ENCODE measurements at places on chromosomes 1 and 21.

DNA sequence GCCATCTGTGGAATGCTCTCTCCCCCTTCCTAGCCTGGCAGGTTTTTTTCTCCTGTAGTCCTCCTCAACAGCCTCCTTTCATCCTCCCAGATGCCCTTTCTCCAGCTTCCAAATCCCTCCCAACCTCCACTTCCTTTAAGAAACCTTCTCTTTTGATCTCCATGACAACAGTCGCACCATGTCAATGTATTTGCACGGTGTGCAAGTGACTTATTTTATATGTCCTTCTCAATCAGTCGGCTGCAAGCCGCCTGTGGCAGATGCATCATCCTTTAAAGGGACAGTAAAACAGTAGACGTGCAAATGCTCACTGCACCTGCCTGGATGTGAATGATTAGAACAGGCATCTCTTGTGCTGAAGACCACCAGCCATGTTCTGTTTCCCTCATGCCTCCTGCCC, 285.2 kb downstream of the PCP4 start:
- DNase-seq: no peak

- DNase-seq: no peak
Measured at GRCh38 chr1:98292994-98293393, 368.5 kb upstream of the SNX7 start.

GRCh38 chr21:21806711-21807597, 808.7 kb downstream of the NCAM2 start:
- no peak for DNase-seq

DNA sequence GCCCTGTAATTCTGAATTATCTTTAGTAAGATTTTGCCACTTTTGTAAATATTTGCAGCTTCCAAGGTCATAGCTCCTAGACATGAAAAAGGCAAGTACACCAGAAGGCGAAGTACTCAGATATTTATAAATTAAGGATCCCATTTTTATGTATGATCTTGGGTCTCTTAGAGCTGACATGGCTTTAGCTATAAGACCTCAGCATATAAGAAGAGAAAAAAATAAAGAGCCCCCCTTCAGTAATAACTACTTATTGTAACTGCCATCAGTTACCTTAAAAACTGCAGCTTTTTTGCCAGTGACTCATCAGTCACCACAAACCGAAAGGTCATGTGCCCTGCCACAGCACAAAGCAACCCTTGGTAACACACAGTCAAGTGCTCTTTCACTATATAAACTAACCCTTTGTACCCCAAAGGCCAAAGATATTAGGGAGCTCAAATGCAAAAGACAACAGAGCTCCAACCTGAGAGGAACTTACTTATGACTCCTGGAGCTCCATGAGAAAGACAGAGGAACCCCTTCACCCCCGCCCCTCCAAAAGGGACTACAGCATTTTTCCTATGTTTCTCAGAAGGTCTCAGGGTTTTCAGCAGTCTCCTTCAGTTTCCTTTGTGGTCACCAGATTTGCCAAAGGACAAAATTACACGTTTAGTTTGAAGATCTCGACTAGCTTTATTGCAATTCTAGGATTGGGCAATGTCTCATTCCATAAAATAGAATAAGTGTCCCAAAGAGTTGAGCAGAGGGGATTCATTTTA, 219.8 kb upstream of the DUSP10 start:
- peak; percentile 37 for DNase-seq

- no peak for DNase-seq
Measured at GRCh38 chr1:49626472-49626871, 397.3 kb downstream of the AGBL4 start.

DNA sequence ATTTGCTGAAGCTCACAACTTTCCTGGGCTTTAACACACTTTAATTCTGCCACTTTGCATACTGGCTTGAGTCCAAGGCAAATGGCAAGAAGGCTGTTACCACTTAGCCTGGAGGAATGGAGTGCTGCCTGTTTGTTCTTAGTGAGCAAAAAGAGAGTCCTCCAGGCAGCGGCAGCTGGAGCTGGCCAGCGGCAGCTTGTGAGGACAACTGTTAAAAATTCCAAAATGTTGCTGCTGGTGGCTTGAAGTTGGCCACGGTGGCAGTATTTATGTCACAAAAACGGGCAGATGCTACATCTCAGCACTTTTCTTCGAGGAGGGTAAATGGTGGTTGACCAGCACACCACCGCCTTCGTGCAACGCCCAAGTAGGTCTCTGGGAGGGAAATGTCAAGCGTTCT, 27.3 kb downstream of the STPG1 start:
- DNase-seq: no peak

DNA sequence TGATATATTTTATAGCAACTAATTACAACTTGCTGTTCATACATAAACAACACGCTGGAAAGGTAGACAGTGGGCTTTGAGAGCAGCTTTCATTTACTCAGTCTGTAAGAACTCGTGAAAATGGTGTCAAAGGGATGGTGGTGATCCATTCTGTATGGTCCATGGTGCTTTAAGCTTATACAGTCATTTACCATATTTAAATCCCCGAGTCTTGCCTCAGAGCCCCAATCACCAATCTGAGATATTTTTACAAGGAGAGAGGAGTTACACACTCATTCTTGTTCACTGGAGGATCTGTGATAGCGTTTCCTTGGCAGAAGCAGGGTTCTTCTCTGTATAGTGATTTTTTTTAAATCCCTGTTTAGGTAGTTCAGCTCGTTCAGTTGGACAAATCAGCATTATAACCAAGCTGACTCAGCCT, 694.6 kb downstream of the USP25 start:
- DNase-seq: no peak

DNA sequence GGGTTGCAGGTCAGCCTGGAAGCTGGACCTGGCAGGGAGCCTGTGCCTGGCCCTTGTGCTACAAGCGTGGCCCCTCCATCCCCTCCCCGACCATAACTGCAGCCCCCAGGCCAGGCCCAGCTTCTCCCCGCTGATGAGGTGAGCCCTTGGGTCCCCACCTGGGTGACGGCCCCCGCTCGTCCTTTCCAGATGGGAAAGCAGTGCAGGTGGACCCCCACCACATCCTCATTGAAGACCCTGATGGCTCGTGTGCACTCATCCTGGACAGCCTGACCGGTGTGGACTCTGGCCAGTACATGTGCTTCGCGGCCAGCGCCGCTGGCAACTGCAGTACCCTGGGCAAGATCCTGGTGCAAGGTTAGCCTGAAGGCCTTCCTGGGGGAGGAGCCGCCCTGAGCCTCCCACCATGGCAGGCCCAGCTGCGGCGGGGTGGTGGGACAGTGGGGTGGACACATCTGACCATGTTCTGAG, 56.9 kb downstream of the TRIM11 start:
- no peak for DNase-seq

DNA sequence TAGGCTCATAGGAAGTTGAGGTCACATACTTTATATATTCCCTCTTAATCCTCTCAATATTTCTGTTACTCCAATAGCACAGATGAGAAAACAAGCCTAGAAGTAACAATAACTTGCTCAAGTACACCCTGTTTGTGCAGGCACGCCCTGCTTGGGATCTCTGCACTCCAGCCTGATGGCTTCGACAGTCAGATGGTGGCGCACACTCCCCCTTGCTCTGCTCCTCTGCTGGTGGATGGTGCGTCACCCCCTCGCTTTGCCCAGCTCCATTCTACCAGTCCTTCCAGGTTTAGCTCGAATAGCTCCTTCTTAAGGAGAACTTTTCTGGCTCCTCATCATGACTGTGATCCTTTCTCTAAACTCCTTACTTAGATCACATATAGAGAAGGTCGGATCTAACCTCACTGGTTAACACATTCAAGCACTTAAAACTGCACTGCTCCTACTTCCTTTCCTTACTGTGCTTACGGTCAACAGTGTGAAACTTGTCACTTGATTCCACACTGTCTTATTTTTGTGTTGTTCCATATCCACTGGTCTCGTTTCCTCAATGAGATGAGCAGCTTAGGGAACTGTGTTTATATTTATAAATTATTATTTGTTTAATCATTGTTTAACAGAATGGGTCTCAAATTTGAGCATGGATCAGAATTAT, 3.0 kb downstream of the TSPAN2 start:
- no peak for DNase-seq

GRCh38 chr1:6783936-6784559, 1.2 kb upstream of the CAMTA1 start:
- DNase-seq: no peak

- DNase-seq: no peak
Measured at GRCh38 chr1:164926107-164926506, 367.1 kb downstream of the PBX1 start.

DNA sequence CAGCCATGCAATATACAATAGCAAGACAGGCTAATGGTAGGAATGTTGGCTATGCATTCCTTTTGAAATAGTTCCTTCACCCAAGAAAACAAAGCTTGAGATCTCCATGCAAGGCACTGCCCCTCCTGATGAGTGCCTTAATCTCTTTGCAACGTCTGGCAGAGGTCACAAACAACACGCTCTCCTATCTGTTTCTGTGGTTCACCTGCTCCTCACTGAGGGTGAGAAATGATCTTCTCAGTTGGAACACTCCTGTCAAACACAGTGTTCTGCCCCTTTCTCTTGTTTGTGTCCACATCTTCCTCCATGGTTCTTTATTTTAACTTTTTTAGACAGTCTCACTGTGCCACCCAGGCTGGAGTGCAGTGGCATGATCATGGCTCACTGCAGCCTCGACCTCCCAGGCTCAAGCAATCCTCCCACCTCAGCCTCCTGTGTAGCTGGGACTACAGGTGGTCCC, 21.2 kb upstream of the XPR1 start:
- no peak for DNase-seq
